WTC11 (cell line): ENCODE measurements at places on chromosomes 6 and 20.

- no peak for DNase-seq
These were observed 374.3 kb downstream of the CDH26 start for GRCh38 chr20:60332523-60332922.

DNA sequence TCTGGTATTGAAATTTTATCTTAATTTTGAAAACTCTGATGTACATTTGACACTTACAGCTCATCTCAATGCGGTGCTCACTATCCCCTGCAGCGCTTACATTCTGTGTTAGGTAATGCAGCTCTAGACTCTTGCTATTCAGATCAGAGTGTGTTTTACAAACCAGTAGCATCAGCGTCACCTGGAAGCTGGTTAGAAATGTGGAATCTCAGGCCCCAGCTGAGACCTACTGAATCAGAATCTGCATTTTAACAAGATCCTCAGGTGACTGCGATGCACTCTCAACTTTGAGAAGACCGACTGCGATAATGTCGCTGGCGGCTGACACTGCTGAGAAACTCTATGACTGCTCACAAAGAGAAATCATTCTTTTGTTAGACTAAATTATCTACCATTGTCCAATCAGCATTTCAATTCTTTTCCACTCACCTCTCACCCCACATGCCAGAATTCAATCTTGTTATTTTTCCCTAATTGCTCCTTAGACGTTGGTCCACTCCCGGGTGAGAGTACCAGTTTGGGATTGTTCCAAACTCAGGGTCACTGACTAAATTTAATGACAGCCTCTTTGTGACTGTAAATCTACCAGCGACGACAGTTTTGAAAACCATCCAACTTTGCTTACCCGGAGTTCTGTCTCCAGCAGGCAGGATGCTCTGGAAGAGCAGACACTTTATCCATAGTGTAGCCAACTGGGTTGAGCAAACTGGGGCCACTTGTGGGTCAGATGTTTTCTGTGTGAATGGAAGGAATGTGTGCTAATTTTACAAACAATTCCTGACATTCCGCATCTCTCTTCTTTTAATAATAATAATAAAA, 140.1 kb upstream of the BTBD3 start:
- no peak for DNase-seq

DNA sequence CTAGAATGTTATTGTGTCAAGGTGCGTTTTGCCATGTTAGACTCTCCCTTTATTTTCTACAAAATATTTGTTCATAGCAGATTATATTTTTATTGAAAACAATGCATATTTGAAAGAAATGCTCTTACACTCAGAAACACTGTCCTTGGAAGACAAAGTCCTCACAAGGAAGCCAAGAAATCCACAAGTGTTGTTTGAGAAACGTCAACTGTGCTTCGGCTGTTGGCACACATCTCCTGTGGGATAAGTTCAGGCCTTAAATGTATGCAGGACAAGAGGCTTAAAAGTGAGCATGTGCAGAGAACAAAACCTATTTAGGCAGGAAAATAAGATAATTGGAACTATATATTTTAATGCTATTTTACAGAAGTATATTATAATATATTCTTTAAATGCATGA, 9.5 kb upstream of the THBD start:
- DNase-seq, result no peak

DNA sequence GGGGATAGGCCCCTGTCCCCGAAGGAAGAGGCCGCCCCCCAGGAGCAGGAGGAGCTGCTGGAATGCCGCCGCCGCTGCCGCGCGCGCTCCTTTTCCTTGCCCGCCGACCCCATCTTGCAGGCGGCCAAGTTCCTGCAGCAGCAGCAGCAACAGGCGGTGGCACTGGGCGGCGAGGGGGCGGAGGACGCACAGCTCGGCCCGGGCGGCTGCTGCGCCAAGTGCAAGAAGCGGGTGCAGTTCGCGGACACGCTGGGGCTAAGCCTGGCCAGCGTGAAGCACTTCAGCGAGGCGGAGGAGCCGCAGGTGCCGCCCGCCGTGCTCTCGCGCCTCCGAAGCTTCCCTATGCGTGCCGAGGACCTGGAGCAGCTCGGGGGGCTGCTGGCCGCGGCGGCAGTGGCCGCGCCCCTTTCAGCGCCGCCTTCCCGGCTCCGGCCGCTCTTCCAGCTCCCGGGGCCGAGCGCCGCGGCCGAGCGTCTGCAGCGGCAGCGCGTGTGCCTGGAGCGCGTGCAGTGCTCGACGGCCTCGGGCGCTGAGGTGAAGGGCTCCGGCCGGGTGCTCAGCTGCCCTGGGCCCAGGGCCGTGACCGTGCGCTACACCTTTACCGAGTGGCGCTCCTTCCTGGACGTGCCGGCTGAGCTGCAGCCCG, 630 bp downstream of the PPP1R3G start:
- peak; percentile 63 for DNase-seq

DNA sequence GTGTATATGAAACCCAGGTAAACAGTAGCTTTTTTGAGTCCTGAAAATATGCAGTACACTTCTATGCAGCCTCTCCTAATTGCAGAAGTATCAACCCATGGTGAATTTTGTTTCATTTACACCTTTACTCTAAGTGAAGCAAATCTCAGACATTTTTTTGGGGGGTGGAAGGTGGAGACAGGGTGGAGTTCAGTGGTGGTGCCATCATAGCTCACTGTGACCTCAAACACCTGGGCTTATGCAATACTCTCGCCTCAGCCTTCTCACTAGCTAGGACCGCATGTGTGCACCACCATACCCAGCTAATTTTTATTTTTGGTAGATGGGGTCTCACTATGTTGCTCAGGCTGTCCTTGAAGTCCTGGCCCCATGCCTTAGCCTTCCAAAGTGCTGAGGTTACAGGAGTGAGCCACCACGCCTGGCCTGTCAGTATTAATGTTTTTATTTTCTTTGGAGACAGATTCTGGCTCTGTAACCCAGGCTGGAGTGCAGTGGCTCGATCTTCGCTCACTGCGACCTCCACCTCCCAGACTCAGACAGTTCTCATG, 80.3 kb downstream of the JARID2 start:
- no peak for DNase-seq
